Liver (tissue), 10 donors: ENCODE measurements at places on chromosomes 7 and 10. TPM values are rescaled to one million over a fixed set of nuclear protein-coding genes. Genes with fewer than 3 reads are reported as not detected.

GRCh38 chr10:12444981-12445700, 95.8 kb downstream of the CAMK1D start:
- no peak for DNase-seq

DNA sequence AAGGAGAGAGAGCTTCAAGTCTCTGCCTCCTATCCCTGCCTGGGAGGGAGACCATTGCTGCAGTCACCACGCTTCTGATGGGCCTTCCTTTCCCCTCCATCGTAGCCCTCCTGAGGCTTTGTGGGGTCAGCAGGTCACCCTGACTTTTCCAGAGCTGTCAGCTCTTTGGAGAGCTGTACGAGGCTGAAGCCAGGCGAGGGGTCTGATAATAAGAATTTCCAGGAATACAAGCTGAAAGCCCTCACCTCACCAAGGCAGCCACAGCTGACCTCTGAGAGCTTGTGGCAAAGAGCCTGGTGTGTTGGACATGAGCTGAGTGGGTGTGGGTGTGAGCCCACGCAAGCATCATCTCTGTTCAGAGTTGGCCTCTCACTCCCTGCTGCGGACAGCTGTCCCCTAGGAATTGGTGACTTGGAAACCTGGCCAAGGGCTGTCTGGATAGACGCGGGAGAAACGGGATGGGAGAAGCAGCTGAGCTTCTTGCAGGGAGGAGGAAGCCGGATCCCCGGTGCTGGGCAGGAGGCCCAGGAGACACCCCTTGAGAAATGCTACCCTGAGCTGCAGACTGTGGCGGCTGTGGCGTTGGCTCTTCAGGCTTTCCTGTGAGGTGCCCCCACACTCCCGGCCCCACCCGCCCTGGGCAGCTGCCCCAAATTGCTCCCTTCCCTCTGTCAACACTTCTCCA, 122.1 kb upstream of the BTBD16 start:
- DNase-seq = no peak

The CHN2 gene
- total RNA-seq = 10.2 TPM

GRCh38 chr7:131008840-131009711, 275.1 kb upstream of the KLF14 start:
- no peak for DNase-seq

GRCh38 chr7:51351661-51352060, 35.1 kb upstream of the COBL start:
- no peak for DNase-seq

DNA sequence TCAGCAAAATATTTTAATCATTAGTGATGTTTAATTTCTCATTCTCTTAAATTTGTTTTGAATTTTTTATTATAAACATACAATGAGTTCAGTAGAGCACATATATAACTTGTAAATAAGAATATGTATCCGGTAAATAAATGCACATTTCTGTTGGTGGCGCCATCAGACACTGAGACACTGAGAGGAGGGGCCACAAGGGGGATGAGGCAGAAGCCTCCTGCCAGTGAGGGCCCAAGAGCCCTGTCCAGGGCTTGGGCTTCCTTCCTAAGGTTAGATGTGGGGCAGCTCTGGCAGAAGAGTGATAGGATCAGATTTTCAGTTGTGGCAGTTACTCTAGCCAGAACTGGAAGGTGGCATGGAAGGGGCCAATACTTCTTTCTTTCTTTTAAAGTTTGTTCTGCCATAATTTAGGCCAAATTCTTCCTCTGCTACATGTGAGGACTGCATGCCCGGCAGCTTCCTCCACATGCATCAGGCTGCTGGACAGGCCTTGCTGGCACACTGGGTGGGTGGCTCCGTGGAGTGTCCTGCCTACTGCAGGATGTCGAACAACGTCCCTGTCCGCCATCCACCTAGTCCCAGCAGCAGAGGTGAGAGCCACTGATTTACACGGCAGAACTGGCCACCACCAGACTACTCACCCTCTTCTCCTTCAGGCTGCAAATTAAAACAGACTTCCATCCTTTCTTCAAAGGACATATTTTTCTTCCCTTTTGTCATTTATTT, 13.2 kb downstream of the PTPRN2 start:
- no peak for DNase-seq

The LLCFC1 gene
- total RNA-seq = not detected

The SYT15B gene
- 2.8 TPM for total RNA-seq

The C10orf95 gene
- total RNA-seq = not detected

DNA sequence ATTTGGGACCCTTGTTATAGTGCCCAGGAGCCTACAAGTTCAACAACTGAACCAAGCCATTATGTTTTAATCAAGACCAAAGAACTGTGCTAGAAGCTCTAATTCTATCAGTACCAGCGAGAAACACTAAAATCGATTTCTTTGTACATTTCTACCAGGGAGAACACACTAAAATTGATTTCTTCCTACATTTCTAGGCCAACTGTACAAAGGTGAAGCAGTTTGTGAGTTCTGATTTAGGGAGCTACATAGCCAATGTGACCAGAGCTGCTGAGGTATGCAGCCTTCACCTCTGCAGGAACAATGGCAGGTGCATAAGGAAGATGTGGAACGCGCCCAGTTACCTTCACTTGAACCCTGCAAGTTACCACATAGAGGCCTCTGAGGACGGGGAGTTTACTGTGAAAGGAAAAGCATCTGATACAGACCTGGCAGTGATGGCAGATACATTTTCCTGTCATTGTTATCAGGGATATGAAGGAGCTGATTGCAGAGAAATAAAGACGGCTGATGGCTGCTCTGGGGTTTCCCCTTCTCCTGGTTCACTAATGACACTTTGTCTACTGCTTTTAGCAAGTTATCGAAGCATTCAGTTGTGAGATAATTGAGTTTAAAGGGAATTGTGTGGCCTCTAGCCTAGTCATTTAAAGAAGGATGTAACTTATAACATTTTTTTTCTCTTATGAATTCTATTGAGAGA, 31.7 kb downstream of the HYAL4 start:
- DNase-seq = no peak

DNA sequence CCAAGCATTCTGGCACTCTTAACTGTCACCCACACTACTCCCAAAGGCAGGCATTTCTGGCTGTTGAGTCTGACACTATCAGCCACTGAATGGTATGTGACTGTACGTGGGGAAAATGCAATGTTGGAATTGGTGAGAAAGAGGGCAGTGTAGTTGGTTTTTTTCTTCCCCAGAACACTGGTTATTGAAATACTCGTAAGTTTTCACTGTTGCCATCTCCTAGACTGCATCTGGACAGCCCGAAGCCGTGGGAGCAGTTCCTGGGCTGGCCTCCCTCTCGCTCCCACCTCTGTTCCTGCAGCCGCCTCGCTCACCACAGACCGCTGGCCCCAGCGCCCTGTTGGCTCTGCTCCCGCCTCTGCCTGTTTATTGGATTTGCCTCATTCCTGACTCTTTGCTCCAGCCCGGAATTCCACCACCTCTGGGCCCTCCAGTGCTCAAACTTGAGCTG, 5.7 kb downstream of the PLCE1 start:
- no peak for DNase-seq

DNA sequence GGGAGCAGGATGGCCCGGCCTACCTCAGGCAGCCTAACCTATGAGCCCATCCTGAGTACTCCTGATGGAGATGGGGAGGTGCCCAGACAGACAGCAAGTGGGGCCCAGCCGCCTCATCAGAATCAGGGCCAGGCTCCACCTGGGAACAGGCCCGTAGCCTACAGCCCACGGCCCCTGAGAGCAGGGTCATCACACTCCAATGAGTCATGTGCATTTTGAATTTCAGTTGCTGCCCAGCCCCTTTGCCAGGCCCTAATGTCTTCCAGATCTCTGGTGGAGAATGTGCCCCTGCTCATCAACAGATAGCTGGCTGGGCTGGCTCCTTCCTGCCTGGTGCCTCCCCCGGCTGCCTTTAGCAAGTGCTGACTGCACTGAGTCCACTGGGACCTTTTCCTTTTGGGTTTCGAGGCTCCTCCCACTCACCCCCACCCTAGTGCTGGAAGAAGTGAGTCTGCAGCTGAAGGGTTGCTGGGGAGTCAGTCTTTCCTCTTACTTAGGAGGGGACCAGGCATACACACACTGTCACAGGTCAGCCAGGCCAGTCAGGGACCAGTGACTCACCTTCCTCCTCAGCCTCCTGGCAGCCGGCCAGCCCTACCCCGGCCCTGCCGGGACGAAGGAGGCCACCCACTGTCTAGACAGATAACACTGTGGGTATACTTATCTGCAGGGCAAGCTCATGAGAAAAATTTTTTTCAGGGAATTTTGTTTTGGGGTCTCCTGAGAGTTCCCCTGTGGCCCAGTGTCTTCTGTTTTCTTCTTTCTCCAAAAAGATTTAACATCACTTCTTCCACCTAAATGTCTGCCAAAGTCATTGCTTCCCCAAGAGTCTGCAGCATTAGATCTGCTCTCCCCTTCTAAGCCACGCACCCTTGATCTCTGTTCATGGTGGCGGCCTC, 9.1 kb upstream of the ASIC3 start:
- DNase-seq = peak; percentile 87

- DNase-seq = no peak
Measured at GRCh38 chr7:7851381-7851780, 117.2 kb upstream of the GLCCI1 start.
